Left lung (tissue), 14 donors: ENCODE measurements at places on chromosomes 6 and 20. TPM values are rescaled to one million over a fixed set of nuclear protein-coding genes. Genes with fewer than 3 reads are reported as not detected.

The TMEM244 gene
- not detected for total RNA-seq

The HACE1 gene
- total RNA-seq = 10.1 TPM

The FAM229B gene
- total RNA-seq = 15.6 TPM

GRCh38 chr20:16245879-16246278 lies 327.4 kb downstream of the KIF16B start:
- DNase-seq = no peak

- no peak for DNase-seq
These were observed 62.6 kb downstream of the RIN2 start for GRCh38 chr20:19820555-19821211.

DNA sequence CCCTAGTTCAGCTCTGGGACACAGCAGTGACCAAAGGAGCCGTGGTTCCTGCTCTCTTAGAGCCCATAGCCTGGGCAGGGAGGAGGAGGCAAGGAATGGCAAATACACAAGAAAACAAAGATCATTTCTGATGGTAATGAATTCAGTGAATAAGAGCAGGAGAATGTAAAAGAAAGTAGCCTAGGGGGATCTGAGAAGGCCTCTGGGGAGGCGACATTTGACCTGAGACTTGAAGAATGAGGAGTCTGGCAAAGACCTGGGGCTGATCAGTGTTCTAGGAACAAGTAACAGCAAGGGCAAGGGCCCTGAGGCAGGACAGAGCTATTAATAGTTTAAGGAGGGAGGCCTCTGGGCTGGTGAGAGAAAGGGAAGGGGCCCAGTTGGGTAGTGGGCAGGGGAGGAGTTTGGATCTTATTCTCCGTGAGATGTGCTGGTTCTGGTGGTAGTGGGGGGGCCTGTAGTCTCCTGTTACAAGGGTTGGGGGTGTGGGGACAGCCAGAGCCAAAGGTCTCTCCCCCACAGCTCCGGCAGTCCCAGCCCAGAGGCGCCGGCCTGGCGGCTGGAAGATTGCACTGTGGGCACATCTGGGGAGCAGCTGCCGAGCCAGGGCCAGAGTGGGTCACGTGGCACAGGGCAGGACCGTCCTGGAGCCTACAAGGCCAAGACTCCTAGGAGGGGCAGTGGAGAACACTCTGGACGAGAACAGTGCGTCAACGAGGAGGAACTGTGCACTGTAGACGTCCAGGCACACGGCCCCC lies 9.3 kb upstream of the ID1 start:
- DNase-seq = peak; percentile 87

DNA sequence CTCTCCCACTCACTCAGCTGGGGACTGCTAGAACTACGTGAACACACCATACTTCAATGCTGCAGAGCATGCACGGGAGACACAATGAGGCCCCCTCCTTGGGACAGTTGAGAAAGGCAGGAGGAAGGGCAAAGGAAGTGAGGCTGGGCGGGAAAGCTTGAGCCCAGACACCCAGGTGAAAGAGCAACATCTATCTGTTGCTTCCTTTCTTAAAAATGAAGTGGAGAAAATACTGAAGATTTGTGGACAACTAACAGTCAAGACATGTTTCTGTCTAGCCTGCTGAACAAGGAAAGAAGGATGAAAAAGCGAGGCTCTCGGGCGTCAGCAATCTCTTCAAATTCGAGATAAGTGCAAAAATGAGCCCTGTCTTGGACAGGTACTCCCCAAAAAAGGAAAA lies 3.0 kb upstream of the NNAT start:
- no peak for DNase-seq

DNA sequence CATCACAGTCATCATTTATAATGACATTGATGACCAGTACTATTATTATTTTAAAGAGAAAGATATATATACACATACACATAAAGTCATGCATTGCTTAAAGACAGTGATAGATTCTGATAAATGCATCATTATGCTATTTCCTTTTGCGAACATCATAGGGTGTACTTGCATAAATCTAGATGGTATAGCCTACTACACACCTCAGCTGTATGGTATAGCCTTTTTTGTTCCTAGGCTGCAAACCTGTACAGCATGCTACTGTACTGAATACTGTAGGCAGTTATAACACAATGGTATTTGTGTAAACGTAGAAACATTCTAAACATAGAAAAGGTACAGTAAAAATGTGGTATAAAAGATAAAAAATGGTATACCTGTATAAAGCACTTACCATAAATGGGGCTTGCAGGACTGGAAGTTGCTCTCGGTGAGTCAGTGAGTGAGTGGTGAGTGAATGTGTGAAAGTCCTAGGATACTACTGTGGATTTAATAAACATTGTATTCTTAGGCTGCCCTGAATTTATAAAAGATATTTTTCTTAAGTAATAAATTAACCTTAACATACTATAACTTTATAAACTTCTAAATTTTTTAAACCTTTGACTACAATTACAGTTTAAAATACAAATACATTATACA lies 23.9 kb downstream of the QKI start:
- DNase-seq = no peak

DNA sequence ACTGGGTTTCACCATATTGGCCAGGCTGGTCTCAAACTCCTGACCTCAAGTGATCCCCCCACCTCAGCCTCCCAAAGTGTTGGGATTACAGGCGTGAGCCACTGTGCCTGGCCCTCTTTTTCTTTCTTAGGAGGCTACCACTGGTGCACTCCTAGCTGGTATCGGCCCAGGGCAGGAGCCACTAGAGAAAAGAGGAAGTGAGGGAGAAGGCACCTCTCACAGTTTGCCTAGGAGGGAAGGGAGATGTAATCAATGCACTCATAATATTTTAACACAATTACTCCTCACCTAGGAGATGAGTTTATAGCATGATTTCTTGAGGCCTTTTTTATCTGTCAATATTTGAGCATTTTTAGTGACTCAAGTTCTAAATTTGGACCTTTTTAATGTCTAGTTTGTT lies 189.0 kb upstream of the SOX4 start:
- no peak for DNase-seq

DNA sequence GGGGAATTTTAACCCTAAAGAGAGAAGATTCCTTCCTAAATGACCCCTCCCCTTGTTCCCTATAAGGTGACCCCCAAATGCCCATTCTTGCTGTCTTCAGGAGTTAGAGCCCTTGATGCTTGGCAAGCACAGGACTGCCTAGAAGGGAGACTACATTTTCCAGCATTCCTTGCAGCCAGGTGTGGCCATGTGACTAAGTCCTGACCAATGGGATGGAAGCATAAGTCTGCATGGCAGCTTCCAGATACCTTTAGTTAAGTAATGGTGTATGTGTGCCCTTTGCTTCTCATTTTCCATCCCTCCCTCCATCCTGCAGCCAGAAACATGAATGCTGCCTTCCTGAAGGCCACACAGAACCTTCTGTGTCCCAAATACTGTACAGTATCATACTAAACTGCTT lies 5.5 kb downstream of the BFSP1 start:
- DNase-seq = no peak

- no peak for DNase-seq
These were observed 407.4 kb downstream of the CD109 start for GRCh38 chr6:74103417-74103816.

GRCh38 chr6:15253203-15254022 lies 7.5 kb downstream of the JARID2 start:
- no peak for DNase-seq

The ZNF165 gene
- total RNA-seq = 3.4 TPM

DNA sequence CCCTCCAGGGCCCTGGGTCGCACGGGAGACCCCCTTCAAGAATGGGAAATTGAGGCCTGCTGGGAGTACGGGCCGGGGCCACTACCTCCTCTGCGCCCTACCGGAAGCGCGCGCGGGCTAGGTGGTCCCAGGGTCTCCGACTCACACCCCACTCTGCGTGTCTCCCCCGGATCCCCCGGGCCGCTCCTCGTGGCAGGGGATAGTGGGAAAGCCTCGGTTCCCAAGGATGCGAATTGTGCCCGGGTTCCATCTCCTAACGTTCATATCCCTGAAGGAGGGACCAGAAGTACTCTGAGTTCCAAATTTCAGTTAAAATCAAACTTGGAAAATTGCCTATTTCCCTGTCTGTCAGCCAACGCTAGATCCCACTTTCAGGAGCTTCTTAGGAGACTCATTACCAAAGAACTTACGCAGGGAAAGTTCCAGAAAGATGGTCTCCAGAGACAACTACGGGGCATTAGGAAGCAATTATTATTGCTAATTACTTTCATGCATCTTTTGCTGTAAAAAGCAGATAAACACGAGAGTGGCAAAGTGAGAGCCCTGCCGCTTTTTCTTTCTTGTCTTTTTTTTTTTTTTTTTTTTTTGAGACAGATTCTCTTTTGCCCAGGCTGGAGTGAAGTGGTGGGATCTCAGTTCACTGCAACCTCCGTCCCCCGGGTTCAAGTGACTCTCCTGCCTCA lies 858 bp downstream of the FAM83D start:
- peak; percentile 79 for DNase-seq

The SLC13A3 gene
- 2.9 TPM for total RNA-seq

GRCh38 chr6:111609827-111610526 lies 4.3 kb upstream of the TRAF3IP2 start:
- DNase-seq = no peak

GRCh38 chr6:160139420-160139851 lies 17.8 kb downstream of the SLC22A1 start:
- DNase-seq = no peak

The PAK5 gene
- not detected for total RNA-seq

DNA sequence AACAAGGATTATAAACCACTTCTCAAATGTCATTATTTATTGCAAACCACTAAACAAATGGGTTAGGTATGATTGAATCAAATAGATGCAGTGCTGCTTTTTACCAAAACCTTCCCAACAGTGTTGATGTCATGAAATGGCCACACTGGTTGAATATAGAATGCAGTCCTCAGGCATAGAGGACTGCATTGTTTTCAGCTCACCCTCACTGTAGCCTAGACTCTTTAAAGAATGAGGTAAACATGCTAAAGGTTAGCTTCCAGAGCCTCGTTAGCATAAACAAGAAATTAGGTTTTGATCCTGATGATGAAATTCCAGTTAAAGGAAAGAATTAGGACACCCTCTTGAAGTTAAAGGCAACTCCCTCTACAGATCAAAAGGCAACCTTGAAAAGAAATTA lies 224.3 kb downstream of the ALDH8A1 start:
- DNase-seq = no peak

The CEP162 gene
- total RNA-seq = 9.7 TPM

- DNase-seq = no peak
These were observed 144.4 kb upstream of the PDE10A start for GRCh38 chr6:165807249-165807960.

DNA sequence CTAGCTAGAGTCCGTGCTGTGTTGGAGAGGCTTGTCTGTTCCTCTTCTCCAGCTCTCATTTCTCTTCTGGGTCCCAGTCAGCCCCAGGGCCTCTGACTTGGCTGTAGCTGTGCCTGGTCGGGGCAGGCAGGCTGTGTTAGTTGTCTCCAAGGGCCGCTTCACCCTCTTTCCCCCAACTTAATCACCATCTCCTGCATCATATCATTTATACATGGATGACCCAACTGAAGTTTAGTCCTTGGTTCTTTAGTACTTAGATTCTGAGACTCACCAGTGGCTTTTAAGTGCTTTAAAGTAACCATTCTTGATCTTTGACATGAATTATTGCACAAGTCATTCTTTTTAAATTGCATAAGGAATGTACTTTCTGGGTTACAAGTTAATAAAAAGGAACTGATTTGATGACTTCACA lies 127.3 kb downstream of the RTN4IP1 start:
- DNase-seq = peak; percentile 63

- no peak for DNase-seq
These were observed 19.0 kb downstream of the ZBP1 start for GRCh38 chr20:57601211-57601570.

GRCh38 chr20:58081846-58082245 lies 146.6 kb downstream of the ANKRD60 start:
- DNase-seq = no peak

GRCh38 chr6:21085643-21086042 lies 507.9 kb upstream of the SOX4 start:
- DNase-seq = no peak

GRCh38 chr6:63245909-63246308 lies 34.6 kb downstream of the FKBP1C start:
- DNase-seq = no peak

The CCN2 gene
- 66.5 TPM for total RNA-seq

DNA sequence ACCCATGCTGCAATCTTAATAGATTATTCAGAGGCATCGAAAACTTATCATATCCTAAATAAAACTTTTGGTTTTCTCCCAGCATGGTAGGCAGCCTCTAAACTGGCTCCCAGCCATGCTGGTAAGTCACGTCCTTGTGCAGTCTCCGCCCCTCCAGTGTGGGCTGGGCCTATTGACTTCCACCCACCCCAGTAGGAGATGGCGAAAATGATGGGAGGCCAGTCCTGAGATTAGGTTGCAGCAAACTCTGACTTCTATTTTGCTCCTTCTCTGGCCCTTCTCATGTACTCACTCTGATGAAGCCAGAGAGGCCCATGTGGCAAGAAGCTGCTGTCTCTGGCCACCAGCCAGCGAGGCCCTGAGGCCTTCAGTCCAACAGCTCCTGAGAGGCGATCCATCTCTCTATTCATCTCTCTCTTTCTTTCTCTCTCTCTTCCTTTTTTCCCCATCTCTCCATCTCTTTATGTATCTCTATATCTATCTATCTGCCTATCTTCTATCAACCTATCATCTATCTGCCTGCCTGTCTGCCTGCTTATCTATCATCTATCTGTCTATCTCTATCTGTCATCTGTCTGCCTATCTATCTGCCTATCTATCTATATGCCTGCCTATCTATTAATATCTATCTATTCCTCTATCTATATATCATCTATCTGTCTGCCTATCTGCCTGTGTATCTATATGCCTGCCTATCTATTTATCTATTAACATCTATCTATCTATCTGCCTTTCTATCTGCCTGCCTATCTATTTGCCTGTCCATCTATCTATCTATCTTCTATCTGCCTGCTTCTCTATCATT lies 52.7 kb upstream of the STX16 start:
- DNase-seq = no peak

GRCh38 chr20:56222201-56222600 lies 26.3 kb upstream of the MC3R start:
- DNase-seq = no peak

- no peak for DNase-seq
These were observed 127.9 kb downstream of the BACH2 start for GRCh38 chr6:90168693-90169131.

- no peak for DNase-seq
These were observed 180.5 kb downstream of the COL12A1 start for GRCh38 chr6:75025371-75025770.

The XKR7 gene
- 0.05 TPM for total RNA-seq

The PRICKLE4 gene
- total RNA-seq = 7.9 TPM

DNA sequence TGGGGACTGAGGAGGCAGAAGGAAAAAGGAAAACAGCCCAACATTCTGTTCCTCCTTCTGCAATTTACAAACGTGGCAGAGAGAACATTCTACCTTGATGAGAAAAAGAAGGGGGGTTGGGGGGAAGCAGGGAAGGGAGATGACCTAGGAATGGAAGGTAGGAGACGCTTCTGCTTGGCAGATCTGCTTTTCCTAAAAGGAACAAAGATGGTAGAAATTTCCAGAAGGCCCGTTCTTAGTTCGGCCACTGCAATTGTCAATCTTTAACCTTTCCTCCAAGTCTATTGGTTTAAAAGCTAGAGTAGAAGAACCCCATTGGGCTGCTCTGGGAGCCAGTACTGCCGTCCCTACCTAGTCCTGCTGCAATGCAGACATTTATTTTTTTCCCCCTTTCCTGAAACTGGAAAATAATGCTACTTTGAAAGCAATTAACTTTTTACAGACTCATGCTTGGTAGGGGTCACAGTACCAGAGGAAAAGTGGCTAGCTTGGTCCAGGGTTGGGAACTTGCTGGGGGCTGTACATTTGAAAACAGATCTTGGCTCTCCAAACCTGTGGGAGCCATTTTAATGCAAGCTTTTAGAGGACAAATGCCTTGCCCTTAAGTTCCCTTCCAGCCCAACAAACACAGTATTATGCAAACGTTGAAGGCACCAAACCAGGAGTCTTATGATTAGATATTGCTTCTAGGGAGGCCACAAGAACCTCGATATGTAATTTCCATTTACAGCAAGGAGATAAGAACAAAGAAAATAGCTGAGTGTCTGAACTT lies 2.6 kb downstream of the ZMYND8 start:
- no peak for DNase-seq
